ENCODE measurements at places on chromosomes 4 and X. TPM values are rescaled to one million over a fixed set of nuclear protein-coding genes. Genes with fewer than 3 reads are reported as not detected.

The EOLA2 gene
- total RNA-seq: 28.4 TPM

The BEX1 gene
- total RNA-seq: 0.63 TPM

The PWWP3B gene
- 0.33 TPM for total RNA-seq

The MGARP gene
- 3.0 TPM for total RNA-seq

The HPGD gene
- 4.9 TPM for total RNA-seq

The SLC9A6 gene
- 7.7 TPM for total RNA-seq

The OTUD6A gene
- total RNA-seq: not detected

The OPRPN gene
- total RNA-seq: not detected

The HADH gene
- 21.3 TPM for total RNA-seq

The IL13RA2 gene
- total RNA-seq: not detected
